GM06990 (cell line): ENCODE measurements at places on chromosomes 11 and 22.

- DNase-seq: no peak
Observed at GRCh38 chr22:35198738-35199137, 58.6 kb upstream of the HMGXB4 start.

DNA sequence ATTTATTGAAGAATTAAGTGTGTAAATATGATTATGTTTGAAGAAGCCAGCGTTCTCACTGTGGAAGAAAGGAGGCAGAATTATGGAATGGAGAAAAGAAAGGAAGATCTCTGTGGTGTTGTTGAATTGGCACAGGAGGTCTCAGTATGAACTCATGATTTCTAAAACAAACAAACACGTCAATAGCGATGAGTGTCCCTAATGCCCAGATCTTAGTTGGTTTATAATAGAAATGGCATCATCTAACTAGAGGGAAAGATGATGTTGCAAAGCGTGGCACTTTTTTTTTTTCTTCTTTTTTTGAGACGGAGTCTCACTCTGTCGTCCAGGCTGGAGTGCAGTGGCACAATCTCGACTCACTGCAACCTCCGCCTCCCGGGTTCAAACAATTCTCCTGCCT lies 39.2 kb upstream of the SLN start:
- no peak for DNase-seq

DNA sequence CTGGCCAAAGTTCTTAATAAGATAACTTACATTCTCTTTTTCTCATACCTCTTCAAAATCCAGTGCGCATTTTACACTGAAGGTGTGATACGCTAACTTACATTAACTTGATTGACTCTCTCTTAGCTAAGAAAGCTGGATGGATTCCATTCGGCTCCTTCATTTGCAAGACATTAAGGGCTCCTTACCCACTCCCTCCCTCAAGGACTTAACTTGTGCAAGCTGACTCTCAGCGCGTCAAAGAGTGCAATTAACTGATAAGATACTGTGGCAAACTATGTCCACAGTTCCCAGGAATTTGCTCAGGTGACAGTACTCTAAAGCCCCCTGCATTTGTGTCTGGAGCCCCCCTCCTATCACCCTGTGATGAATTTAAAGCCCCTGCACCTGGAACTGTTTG lies 6.4 kb upstream of the RFPL1 start:
- no peak for DNase-seq

DNA sequence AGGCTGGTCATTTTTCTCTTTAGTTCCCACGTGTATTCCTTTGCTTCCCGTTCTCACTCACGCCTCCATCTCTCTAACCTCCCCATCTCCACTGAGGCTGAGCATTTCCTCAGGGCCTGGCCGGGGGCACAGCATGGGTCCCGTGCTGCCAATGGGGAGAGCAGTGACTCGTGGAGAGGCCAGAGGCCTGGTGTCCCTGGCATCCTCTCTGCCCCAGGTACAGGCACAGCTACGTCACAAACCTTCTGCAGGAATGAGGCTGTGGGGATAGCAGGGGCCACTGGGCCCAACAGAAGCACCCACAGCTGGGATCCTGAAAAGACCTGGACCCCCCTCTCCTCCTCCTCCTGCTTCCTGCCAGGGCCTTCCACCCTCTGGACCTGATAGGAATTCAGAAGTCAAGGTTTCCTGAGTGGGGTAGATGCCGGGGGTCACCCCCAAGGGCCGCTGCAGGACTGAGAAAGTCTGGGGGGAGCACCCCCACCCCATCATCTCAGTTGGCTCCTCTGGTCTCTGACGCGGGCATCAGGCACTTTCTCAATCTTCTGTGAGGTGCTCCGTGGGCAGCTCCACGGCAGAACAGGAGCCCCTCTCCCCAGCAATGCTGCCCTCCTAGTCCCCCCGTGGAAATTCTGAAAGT lies 11.8 kb downstream of the PNPLA5 start:
- no peak for DNase-seq

DNA sequence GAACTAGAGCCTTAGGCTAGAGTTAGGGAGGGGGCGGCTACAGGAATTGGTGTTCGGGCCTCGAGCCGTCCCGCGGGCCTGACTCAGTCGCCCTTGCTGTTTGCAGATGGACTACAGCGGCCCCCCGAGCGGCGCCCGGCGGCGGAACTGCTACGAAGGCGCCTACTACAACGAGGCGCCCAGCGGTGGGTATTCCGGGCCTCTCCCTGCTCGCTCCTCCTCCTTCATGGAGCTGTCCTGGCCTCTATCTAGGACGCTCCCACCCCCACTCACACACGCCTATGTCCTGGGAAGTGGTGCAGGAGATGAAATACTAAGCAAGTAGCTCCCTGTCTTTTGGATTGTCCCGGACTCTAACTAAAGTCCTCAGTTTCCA lies 1.4 kb downstream of the MYOD1 start:
- DNase-seq: no peak

GRCh38 chr11:46718155-46719019 lies 626 bp upstream of the F2 start:
- no peak for DNase-seq

DNA sequence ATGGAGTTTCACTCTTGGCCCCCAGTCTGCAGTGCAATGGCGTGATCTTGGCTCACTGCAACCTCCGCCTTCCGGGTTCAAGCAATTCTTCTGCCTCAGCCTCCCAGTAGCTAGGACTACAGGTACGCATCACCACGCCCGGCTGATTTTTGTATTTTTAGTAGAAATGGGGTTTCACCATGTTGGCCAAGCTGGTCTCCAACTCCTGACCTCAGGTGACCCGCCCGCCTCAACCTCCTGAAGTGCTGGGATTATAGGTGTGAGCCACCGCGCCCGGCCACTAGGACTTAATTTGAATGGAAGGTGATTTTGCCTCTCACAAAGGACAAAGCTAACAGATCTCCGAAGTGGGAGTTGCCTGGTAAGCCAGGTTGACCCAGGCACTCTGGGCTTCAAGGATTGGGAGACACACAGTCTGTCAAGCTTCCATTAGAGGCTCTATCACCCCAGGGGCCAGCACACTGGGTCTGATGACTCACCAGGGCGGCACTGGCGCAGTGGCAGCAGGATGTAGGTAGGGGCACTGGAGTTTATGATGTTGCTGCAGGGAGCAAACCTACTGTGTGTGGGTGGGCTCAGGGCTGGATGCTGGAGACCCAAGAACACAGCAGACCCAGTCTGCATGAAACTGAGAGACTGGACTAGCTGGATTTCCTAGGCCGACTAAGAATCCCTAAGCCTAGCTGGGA lies 17.8 kb upstream of the KCTD14 start:
- DNase-seq: no peak
